Activated CD4-positive, alpha-beta T cell treated with anti-CD3 and anti-CD28 coated beads for 36 hours (primary cell): ENCODE measurements at places on chromosomes 1 and 21. TPM values are rescaled to one million over a fixed set of nuclear protein-coding genes. Genes with fewer than 3 reads are reported as not detected.
A peak's percentile ranks its signal among the peaks of the same experiment; 100 is the strongest.

DNA sequence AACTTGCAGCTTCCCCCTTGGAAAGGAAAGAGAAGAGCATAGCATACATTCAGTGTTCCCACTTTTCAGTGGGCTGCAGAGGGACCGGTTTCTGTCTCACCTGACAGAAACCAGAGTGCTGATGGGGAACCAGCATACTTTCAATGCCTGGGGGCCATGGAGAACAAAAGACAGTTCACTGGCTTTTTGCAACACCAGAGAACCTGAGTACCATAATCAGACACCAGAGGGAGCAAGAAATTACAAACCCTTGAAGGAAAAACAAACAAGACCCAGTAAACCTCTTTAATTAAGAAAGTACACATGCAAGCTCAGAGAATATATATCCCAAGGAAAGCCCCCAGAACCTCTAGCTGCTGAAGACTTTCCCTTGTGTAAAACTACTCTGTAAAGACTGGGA lies 51.1 kb downstream of the CSMD2 start:
- DNase-seq = no peak

Gene BSND
- total RNA-seq = not detected

Gene HP1BP3
- 232 TPM for total RNA-seq

Gene PAPPA2
- total RNA-seq = 0.27 TPM

DNA sequence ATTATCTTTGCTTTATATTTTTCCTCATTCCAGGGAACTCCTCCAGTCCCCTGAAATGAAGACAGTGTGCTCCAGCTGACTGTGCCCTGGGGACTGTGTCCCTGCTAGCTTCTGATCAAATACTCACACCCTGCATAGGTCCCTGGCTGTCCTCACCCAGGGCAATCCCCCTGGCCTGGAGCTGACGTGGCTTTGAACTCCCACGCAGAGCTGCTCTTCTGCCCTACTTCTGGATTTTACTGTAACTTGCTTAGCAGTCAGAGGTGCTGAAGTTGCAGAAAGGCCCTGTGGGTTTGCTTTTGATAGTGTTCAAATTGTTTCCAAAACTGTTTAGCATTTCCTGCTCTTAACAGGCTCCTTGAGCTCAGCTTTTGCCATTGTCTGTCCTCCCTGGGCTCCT lies 186.5 kb downstream of the FASLG start:
- peak; percentile 87 for DNase-seq

DNA sequence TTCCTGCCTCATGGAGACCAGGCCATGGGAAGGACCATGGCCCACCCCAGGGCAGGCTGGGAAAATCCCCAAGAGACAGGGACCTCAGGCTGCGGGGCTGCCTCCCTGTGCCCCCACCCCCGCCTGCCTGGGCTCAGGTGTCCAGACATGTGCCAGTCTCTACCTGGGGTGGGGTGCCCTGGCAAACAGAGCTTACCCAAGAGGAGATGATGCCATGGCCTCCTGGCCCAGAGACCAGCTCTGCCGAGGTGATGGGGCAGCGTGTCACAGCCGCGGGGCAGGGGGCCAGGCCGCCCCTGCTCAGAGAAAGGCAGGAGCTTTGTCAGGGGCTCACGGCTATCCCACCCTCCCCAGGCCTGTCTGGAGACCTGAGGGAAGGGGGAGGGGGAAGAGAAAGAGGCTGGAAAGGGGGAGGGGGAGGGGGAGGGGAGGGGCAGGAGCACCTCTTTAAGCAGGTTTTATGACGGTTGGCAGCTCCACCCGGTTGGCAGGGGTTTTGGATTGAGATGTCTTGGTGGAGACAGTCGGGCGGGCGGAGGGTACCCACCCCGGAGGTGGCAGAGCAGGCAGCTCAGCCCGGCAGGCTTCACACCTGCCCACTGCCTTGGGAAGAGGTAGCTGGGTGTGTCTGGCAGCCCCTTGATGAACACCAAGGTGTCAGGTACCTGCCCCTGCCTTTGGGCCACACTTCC lies 101.5 kb upstream of the IFFO2 start:
- DNase-seq = no peak

DNA sequence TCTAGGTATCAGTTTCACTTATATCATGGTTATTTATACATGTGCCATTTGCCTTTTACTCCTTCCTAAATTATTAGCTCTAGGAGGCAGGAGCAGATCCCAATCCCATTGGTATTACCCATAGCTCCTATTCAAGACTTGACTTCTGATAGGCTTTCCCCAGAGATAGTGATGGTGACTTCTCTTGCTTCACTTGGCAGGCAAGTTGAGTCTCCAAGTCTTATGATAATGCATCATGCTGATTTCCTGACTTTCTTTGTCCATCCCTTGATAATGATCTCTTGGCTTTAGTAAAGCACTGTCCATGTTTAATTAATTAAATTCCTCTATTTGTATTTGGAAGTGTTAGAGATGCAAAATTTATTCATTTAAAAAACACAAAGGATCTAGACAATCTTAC lies 253.5 kb upstream of the ADAMTS5 start:
- DNase-seq = no peak

DNA sequence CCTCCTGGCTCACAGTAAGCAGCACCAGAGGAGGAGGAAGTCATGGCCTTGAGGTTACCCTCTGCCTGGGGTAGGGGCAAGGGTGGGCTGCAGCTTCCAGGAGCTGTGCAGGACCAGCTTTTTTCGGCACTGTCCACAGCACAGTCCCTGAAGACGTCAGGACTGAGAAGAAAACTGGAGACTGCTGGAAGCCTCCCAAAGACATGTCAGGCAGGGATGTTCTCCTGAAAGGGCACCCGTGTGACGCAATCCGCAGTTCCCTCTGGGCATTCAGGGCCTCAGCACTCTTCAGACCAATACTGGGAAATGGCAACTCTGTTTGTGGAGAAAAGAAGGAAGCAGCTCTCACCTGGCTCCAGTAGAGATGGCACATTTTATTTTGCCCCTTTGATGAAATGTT lies 64.8 kb upstream of the TENT5C start:
- DNase-seq = no peak

Gene NSL1
- total RNA-seq = 39.2 TPM

GRCh38 chr21:33168886-33169285 lies 60.9 kb upstream of the IFNAR2 start:
- no peak for DNase-seq

Gene DENND2D
- total RNA-seq = 174 TPM

GRCh38 chr21:43866659-43867331 lies 1.8 kb downstream of the AGPAT3 start:
- peak; percentile 78 for DNase-seq

Gene TMPRSS3
- total RNA-seq = 113 TPM

DNA sequence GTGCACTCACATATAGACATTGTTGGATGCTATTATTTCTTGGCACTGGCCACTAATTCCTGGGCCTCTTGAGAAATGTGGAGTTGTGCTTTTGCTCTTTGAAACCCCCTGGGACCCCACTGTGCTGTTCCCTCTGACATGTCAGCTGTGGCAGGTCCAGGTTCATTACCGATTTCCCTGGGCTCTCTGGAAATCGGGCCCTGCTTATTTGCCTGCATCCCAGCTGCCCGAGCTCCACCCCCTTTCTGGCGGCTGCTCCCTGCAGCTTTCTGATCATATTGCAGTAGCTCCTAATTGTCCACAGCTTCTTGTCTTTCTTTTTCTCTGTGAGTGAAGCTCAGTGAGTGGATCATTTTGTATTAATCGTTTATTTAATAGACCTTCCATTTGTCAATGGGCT lies 183.7 kb upstream of the FAM78B start:
- no peak for DNase-seq

- DNase-seq = no peak
Measured at GRCh38 chr1:109559995-109560394, 11.6 kb downstream of the GNAI3 start.

Gene TMEM51
- 0.11 TPM for total RNA-seq

DNA sequence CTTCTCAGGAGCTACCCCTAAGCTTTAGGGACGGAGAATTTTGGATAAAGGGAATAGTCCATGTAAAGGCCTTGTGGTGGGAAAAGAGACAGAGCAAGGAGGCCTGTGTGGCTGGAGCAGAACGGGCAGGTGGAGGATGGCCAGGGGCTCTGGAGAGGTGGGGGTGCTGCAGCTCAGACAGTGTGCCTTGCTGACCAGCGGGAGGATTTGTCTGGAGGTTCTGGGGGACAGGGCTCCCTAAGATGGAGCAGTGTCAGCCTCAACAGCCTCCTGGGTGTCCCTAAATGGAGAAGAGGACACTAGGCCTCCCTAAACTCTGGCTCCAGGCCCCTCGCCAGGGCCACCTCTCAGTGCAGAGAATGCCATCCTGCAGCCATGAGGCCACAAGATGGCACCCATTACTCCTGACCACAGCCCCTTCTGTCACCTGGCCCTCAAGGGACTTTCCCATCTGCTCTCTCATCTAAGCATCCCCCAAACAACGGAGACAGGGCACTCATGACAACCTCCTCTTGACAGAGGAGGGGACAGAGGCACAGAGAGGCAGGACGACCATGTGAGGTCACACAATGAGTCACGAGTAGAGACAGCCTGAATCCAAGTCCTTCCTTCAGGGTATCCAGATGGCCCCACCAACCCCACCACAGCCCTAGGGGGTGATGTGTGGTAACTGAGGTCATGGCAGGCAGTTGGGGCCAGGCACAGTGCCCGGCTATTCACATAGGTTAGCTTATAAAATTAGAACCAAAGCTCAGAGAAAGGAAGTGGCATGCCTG lies 94.7 kb downstream of the DMRTB1 start:
- peak; percentile 17 for DNase-seq

- DNase-seq = no peak
Measured at GRCh38 chr1:56106531-56107274, 472.7 kb downstream of the PLPP3 start.

Gene RRP1B
- 66.7 TPM for total RNA-seq

- no peak for DNase-seq
Measured at GRCh38 chr21:41500363-41500762, 7.6 kb downstream of the TMPRSS2 start.

DNA sequence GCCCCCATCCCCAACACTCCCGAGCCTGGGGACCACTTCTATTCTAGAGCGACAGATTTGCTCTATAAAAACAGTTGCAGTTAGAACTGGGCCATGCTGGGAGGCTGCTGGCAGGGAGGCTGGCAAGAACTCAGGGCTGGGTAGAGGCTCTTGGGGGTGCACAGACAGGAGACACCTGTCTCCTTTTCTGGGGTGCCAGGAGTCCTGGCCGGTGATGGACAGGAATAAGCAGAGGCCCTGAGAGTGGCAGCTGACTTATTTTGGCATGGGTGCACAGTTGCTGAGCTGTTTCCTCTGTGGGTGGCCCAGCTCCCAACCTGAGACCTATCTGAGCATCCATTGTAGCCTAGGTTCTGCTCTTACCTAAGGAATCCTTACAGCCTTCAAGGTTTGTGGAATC lies 39.2 kb upstream of the TMPRSS2 start:
- DNase-seq = no peak

Gene OR14K1
- not detected for total RNA-seq

Gene MROH9
- not detected for total RNA-seq

DNA sequence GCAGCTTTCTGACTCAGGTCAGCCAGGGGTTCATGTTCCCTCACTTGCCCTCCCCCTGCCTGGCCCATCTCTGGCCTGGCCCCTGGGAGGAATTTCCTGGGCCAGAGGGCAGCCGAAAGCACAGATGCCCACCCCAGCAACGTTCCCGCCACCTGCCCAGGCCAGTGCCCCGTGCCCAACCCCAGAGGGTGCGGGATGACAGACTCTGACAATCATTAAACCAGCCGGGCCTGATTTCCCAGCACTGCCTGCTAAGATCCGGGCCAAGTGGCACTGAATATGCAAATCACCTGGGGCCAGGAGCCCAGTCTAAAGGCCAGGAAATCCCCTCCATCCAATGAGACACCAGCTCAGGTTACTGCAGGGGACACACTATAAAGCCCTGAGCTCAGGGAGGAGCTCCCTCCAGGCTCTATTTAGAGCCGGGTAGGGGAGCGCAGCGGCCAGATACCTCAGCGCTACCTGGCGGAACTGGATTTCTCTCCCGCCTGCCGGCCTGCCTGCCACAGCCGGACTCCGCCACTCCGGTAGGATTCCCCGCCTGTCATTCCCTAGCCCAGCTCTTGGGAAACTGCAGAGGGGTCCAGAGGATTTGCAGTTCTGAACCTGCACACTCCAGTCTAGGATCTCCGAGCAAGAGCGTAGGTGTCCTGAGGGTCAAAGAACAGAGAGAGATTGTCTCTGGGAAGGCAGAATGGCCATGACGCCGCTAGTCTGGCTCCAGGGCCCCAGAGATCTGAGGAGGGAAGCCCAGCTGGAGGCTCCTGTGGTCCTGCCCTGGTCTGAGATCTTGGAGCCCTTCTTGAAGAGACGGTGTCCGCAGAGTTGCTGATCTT lies at the start of gene ELF3:
Gene ELF3 (plus strand): TSS at position 408 of the 836 bp plus-strand sequence. CDS start 550 bp downstream, outside the sequence.
- DNase-seq = no peak
